D341Med (cell line): ENCODE measurements at places on chromosomes 4 and X.

DNA sequence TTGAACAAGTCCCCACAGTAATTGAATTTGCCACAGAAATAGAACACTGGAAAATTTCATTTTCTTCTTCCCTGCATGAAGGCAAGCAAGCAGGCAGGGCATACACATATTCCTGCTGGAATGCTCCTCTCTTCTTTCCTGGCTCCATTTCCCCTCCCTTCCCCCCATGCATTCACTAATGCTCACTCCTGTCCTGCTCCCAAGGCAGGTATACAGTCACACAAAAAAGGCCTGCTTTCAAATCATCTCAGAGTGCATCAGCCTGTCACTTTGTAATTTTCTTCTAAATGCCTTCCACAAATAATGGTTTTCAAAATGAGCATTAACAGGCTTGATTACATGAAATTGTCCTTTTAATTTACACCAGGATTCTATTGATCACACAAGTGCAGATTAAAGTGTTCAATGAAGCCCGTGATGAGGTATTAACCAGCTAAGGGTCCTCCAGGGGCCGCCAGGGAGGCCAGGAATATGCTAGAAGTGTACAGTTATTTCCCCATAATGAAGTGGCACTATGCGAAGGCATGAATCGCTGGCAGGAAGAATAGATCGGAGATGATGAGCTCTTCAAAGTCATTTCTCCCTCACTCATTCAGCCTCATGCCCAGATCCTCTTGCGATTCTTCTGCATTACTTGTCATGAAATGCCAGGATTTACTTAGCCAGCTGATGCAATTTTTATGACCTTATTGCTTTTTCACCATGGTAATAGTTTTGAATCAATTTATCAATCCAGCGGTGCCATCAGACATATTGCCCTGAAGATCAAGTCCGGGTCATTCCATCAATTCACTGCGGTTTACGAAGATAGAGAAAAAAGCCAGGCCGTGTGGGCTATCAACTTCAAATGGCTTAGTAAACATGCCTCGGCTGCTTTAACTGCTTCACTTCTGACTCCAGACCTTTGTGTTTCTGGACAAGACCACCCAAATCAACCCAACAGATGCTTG, 243.5 kb downstream of the GPAT3 start:
- no peak for DNase-seq

DNA sequence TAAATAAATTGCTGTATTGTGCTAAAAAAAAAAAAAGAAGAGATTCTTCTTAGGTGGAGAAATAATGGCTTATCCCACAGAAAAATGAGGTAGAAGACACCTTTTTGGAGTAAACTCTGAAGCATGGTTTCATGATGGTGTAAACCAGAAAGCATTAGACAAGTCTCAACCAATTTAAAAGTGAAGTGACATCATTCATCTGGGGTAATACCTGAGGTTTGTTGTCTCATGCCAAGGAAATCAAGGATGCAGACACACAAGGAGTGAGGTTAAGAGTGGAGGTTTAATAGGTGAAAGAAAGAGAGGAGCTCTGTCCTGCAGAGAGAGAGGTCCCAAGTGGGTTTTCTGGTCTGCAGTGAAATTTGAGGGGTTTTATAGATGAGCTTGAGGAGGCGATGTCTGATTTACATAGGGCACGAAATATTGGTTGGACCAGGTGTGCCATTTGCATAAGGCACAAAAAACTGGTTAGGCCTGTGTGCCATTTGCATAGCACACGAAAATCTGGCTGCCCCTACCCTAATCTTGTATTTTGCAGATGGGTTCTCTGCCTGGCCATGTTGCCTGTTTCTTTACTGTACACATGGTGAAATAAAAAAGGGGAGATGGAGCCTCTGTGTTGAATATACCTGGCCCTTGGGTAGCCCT, 25.0 kb upstream of the CWH43 start:
- no peak for DNase-seq

DNA sequence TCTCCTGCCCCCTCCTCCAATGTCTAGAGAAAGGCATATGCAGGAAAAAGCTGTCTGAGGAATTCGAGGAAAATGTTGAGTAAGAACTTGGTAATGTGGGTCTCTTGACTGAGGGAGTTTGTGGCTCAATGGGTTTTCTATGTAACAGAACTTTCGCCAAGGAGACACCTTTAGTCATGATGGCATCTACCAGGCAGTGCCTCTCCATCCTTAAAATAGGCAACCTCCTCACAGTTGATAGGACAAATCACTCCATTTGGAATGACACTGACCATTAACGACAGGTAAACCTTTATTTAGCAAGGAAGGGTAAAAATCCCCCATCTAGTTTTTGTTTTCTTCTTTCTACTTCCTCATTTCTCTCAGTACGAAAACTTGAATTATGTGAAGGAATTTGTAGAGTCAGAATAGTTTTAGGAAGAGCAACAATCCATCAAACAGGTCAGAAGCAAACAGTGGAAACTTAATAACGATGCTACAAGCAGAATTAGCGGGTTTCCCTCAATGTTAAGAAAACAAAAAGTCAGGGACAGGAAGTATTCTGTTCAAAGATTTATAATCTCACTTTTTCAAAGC, 2.7 kb downstream of the GSX2 start:
- no peak for DNase-seq

DNA sequence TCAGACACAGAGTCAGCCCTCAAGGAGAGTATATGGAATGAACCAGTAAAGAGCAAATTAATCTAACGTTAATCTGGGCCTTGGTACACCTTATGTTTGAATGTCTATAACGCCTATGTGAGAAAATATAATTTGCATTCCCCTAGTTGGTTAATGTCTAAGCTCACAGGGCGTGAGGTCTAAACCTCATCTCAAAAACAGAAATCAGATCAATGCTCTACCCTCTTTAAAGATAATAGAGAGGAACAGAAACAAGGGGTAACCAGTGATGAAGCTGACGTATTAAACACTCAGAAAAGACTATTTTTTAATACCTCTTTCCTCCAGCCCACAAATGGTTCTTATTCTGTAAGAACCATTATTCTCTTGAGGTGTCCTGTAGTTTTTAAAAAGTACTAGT, 369.2 kb upstream of the NOCT start:
- no peak for DNase-seq

DNA sequence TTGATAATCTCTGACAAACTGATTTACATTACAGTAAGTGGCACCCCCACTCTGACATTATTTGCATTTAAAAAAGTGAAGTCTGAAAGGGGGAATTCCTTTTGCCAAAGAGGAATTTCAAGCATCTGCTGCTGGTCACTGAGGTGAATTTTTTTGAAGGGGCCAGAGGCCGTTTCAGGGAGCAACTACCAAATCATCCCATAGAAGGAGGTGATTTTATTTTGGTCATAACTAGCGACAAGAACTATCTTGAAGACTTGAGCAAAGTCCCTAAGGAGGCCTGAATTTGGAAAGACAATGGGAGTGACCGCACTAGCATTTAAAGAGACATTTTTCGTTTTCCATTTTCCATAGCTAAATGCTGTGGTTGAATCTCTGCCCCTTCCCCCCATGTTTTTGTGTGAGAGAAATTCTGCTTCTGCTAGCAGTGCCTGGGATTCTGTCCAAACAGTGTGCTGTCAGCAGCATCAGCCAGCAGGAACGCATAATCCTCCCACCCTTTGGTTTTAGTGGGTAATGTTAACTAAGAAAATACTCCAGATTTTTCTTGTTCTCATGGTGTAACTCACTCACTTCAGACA, 110.1 kb upstream of the MED14 start:
- no peak for DNase-seq
